ENCODE measurements at places on chromosomes 6 and 20. TPM values are rescaled to one million over a fixed set of nuclear protein-coding genes. Genes with fewer than 3 reads are reported as not detected.

- H3K4me3 ChIP-seq: no peak overlapping the region
- H3K36me3 ChIP-seq: peaks cover 3% of the 10 kb centered on the region
- H3K27ac ChIP-seq: no peak overlapping the region
- H3K27me3 ChIP-seq: no peaks in the 10 kb centered on the region
These were observed 97.3 kb downstream of the TBC1D32 start for GRCh38 chr6:121236984-121237383.

GRCh38 chr6:57085471-57085870 is 4.5 kb upstream of the ZNF451 start:
- no peak overlapping the region for H3K27ac ChIP-seq
- no peak overlapping the region for H3K4me3 ChIP-seq
- H3K27me3 ChIP-seq: no peaks in the 10 kb centered on the region
- H3K4me1 ChIP-seq: peaks cover 5% of the 10 kb centered on the region
- no peak for DNase-seq

GRCh38 chr6:166041277-166041676 is 126.4 kb downstream of the TBXT start:
- no peaks in the 10 kb centered on the region for H3K27me3 ChIP-seq
- H3K27ac ChIP-seq: no peak overlapping the region
- no peak overlapping the region for H3K4me3 ChIP-seq
- DNase-seq: no peak

DNA sequence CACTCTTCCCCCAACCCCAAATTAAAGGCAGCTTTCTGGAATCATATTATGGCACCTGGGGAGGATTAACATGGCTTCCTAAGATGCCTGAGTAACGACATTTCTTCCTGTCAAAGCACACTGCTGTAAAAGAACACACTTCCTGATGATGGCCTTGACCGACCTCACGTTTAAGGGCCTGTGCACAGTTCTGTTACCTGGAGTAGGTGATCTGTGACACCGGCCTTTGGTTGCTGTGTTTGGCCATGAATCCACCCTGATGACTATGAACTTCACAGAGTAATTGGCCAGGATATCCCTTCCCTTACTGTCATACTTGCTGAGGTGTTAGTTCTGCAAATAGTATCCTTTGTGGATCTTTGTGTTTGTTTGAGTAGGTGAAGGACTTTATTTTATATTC is 45.8 kb downstream of the PLCB4 start:
- H3K27me3 ChIP-seq: no peaks in the 10 kb centered on the region
- no peak overlapping the region for H3K4me3 ChIP-seq
- no peaks in the 10 kb centered on the region for H3K4me1 ChIP-seq

- H3K4me3 ChIP-seq: no peak overlapping the region
- H3K4me1 ChIP-seq: no peaks in the 10 kb centered on the region
These were observed 136.3 kb downstream of the ZMYND8 start for GRCh38 chr20:47220161-47220582.

GRCh38 chr6:26232940-26233648 is 131.9 kb upstream of the BTN3A2 start:
- H3K4me3 ChIP-seq: peak overlapping the region; percentile 85
- peak; percentile 64 for DNase-seq
- H3K27me3 ChIP-seq: no peaks in the 10 kb centered on the region
- no peaks in the 10 kb centered on the region for H3K36me3 ChIP-seq

DNA sequence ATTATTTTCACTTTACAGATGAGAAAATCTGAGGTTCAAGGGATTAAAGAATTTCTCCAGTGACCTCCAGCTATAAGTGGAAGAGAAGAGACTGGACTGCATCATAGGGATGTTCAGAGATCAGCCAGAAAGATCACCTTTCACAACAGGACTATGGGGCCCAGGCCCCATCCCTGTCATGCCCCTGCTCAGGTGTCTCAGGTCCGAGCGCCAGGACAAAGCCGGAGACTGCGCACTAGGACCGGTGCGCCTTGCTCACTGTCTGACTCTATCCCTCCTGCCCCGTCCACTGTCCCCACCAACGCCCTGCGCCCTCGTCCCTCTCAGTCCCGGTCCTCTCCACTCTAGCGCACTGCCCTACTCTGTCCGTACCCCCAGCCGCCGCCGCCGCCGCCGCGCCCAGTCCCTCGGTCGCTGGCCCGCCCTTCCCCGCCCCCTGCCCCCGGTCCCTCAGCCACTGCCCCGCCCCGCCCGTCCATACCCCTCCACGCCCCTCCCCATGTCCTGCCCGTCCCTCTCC is 521 bp upstream of the RAD21L1 start:
- no peak for DNase-seq
- H3K36me3 ChIP-seq: no peaks in the 10 kb centered on the region
- H3K4me1 ChIP-seq: peaks cover 16% of the 10 kb centered on the region
- no peak overlapping the region for H3K27ac ChIP-seq
- H3K4me3 ChIP-seq: no peak overlapping the region
- peaks cover 18% of the 10 kb centered on the region for H3K27me3 ChIP-seq

GRCh38 chr6:18495236-18495635 is 108.1 kb downstream of the RNF144B start:
- no peak overlapping the region for H3K4me3 ChIP-seq
- H3K4me1 ChIP-seq: peaks cover 7% of the 10 kb centered on the region
- no peak overlapping the region for H3K27ac ChIP-seq
- H3K36me3 ChIP-seq: no peaks in the 10 kb centered on the region
- H3K27me3 ChIP-seq: no peaks in the 10 kb centered on the region

DNA sequence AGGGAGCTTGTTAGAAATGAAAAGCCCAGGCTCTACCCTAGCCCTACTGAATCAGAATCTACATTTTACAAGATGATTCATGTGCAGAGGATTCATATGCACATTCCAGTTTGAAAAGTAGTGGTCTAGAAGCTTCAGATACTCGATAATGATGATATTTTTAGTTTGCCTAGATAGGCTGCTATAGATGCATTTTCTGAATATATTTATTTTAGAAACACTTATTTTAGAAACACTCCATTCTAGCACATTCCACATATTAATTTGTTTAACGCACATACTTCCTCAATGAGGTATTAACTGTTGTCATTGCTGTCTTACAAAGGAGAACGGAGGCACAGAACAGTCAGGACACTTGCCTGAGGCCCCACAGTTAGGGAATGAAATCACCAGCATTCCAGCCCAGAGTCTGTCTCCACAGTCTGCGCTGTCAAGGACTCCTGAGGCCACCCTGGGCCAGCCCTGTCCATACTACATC is 64.4 kb downstream of the SNAP25 start:
- no peaks in the 10 kb centered on the region for H3K4me1 ChIP-seq
- no peak overlapping the region for H3K27ac ChIP-seq
- no peak overlapping the region for H3K4me3 ChIP-seq
- no peaks in the 10 kb centered on the region for H3K36me3 ChIP-seq
- no peaks in the 10 kb centered on the region for H3K27me3 ChIP-seq
- DNase-seq: no peak

DNA sequence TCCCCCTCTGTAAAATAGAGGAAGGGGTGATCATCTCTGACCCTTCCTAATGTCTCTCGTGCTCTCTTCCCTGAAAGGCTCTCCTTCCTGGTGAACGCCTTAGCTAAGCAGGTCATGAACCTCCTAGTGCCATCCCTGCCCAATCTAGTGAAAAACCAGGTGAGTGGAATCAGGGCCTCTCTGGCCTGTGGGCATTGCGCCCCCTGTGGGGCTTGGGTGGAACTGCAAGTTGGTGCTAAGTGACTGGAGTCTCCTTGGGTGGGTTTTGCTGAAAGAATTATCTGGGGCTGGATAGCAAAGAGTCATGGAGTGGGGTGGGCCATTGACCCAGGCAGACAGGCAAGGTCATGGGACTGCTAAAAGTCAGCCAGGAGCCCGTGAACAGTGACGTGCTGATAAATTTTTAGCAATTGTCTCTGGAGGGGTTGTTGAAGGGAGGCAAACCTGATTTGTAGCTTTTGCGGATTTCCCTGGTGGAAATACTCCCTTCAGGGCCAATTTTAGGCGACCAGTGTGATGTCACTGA is 8.9 kb downstream of the BPIFB1 start:
- H3K27ac ChIP-seq: no peak overlapping the region
- peaks cover 9% of the 10 kb centered on the region for H3K27me3 ChIP-seq
- H3K36me3 ChIP-seq: no peaks in the 10 kb centered on the region
- peak; percentile 64 for DNase-seq

DNA sequence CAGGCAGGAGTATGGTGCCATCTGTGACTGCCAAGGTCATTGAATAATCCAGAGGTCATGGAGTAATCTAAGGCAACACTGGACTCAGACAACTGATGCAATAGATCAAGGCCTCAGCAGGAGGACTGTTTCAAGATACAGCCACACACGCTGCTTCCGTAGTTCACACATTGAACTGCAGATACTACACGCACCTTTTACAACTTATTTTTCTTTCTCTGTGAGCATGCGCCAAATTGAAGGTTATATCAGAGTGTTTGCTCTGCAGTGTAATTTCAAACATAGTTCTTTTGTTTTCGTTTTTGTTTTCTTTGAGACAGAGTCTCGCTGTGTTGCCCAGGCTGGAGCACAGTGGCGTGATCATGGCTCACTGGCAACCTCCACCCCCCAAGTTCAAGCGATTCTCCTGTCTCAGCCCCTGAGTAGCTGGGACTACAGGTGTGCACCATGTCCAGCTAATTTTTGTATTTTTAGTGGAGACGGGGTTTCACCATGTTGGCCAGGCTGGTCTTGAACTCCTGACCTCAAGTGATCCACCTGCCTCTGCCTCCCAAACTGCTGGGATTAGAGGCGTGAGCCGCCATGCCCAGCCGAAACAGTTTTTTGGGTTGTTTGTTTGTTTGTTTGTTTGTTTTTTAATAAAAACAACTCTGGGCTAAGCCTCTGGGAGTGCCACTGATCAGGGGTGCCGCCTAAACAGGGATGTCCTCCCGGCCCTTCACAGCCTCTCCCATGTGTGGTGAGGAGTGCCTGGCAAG is 96.6 kb upstream of the NAA20 start:
- H3K27me3 ChIP-seq: no peaks in the 10 kb centered on the region
- H3K4me3 ChIP-seq: no peak overlapping the region
- no peak for DNase-seq
- H3K4me1 ChIP-seq: peaks cover 23% of the 10 kb centered on the region
- no peak overlapping the region for H3K27ac ChIP-seq

DNA sequence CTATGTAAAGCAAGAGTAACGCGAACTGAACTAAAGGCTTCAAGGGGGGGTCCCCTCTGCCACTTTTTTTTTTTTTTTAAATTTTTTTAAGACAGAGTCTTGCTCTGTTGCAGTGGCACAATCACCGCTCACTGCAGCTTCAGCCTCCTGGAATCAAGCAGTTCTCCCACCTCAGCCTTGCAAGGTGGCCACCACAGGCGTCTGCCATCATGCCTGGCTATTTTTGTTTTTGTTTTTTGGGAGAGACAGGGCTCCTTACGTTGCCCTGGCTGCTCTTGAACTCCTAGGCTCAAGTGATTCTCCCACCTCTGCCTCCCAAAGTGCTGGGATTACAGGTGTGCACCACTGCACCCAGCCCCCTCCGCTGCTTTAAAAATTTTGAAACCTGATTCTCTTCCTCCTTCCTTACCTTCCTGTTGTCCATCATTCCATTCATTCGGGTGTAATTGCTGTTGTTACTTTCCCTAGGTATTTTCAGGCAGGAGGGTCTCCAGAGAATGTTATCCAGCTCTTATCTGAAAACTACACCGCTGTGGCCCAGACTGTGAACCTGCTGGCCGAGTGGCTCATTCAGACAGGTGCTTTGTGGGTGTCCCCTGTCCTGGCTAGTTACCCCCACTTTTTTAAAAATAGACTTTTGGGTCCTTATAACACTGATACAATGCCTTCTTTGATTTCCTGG is 5.4 kb downstream of the NELFCD start:
- H3K27ac ChIP-seq: peak overlapping the region; percentile 35
- no peaks in the 10 kb centered on the region for H3K27me3 ChIP-seq
- DNase-seq: no peak

- no peaks in the 10 kb centered on the region for H3K36me3 ChIP-seq
- H3K27me3 ChIP-seq: no peaks in the 10 kb centered on the region
- H3K4me1 ChIP-seq: no peaks in the 10 kb centered on the region
- no peak for DNase-seq
These were observed 178.2 kb downstream of the PTPRT start for GRCh38 chr20:43011491-43011890.

- H3K27ac ChIP-seq: no peak overlapping the region
- no peak overlapping the region for H3K4me3 ChIP-seq
- no peaks in the 10 kb centered on the region for H3K36me3 ChIP-seq
These were observed 90.5 kb downstream of the GRM4 start for GRCh38 chr6:34055223-34055933.

DNA sequence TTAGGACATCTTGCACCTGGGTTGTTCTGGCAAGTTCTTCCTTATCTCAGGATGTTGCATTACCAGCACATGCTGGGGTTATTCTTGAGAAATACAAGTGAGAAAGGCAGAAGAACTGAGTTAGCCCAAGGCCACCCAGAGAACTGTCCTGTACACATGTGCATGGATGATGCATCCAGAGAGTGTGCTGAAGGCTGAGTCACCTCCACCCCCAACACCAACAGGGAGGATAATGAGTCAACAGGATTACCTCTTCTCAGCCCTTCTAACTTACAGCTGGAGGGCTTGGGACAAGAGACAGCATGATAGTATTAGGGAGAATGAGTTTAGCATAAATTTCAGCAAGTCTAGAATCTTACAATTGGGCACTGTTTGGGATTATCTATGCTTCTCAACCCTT is 8.5 kb downstream of the SCGN start:
- no peak overlapping the region for H3K27ac ChIP-seq
- H3K27me3 ChIP-seq: peaks cover 8% of the 10 kb centered on the region
- no peak overlapping the region for H3K4me3 ChIP-seq
- H3K4me1 ChIP-seq: no peaks in the 10 kb centered on the region
- no peaks in the 10 kb centered on the region for H3K36me3 ChIP-seq

GRCh38 chr6:14968056-14968637 is 277.7 kb upstream of the JARID2 start:
- H3K4me1 ChIP-seq: no peaks in the 10 kb centered on the region
- no peaks in the 10 kb centered on the region for H3K36me3 ChIP-seq
- no peak for DNase-seq
- H3K27me3 ChIP-seq: no peaks in the 10 kb centered on the region
- H3K27ac ChIP-seq: no peak overlapping the region

GRCh38 chr20:24422091-24422760 is 47.2 kb upstream of the SYNDIG1 start:
- H3K4me1 ChIP-seq: no peaks in the 10 kb centered on the region
- H3K36me3 ChIP-seq: no peaks in the 10 kb centered on the region
- H3K27ac ChIP-seq: no peak overlapping the region
- H3K27me3 ChIP-seq: no peaks in the 10 kb centered on the region

VIP gene
- not detected for total RNA-seq

NEDD9 gene
- 50.9 TPM for total RNA-seq

LIME1 gene
- 14.5 TPM for total RNA-seq

KIF13A gene
- total RNA-seq: 23.4 TPM

MUC21 gene
- total RNA-seq: not detected

LY6G6D gene
- not detected for total RNA-seq

COL9A1 gene
- not detected for total RNA-seq

CFAP61 gene
- not detected for total RNA-seq

OLIG3 gene
- not detected for total RNA-seq

SLC25A27 gene
- 3.8 TPM for total RNA-seq

TINAG gene
- total RNA-seq: not detected
